Karpas-422 (cell line): ENCODE measurements at places on chromosomes 4 and X.
A peak's percentile ranks its signal among the peaks of the same experiment; 100 is the strongest.

DNA sequence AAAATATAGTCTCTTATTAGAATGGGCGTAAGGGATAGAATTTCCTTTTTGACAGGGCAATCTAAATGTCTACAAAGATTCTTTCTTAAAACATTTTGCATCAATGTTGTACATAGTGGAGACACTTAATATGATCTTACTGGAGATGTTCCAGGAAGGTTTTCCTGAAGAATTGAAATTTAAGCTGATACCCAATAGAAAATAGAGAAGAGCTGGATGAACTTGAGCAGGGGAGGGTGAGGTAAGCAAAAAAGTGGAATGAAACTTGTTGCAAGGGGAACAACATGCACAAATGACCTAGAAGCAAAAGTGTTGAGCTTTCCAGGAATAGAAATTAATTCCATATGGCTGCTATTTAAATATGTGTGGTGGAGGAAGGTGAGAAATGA lies 19.7 kb downstream of the SLAIN2 start:
- DNase-seq, result no peak

DNA sequence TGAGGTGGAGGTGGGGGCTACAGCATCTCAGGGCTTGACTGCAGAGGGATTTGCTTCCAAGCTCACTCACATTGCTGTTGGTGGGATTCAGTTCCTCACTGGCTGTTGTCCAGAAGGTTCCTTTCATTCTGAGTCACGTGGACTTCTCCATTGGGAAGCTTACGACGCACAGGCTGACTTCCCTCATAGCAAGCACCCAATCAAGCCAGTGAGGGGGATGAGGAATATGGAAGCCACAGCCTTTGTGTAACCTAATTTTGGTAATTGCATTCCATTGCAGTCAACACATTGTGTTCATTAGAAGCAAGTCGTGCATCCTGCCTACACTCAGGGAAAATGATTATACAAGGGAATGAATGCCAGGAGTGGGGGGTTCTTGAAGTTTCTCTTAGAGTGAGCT lies 32.7 kb upstream of the MXRA5 start:
- DNase-seq, result no peak

- DNase-seq, result no peak
Observed at GRCh38 chr4:72323227-72323626, 245.8 kb downstream of the ADAMTS3 start.

GRCh38 chrX:24590111-24590510 lies 57.0 kb downstream of the PCYT1B start:
- peak; percentile 19 for DNase-seq

DNA sequence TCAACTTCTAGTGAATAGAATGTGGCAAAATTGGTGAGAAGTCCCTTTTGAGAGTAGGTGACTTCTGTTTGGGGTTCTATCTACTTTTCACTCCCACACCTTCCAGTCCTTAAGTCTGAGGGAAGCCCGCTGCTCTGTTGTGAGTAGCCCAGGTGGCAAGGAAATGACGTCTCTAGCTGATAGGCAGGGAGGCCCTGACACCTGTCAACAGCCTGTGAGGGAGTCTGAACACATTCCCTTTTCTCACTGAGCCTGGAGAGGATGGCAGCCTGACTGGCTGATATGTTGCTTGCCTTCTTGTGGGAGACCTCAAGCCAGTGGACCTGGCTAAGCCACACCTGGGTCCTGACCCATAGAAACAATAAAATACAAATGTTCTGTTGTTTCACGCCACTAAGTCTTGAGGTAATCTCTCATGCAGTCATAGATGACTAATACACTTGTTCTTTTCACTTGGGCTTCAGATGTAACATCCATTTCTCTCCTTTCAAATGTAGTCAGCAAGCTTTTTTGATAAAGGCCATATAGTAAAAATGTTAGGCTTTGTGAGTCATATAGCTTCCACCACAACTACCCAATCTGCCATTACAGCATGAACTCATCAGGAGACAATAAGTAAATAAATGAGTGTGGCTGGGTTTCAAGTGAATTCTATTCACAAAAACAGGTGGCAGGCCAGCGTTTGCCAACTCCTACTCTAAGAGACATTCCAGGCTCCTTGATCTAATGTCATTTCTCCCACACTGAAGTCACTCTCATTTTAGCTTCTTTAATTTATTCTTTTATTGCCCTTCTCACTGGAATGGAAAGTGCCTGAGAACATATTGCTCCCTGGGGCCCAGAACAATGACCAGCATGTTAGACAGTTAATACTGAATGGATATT lies 265.1 kb upstream of the MAD2L1 start:
- DNase-seq, result no peak

- no peak for DNase-seq
Observed at GRCh38 chr4:121177246-121178137, 13.4 kb upstream of the TNIP3 start.
